ENCODE measurements at places on chromosomes 11 and 22.

GRCh38 chr11:1382429-1382828 lies 7.3 kb upstream of the BRSK2 start:
- DNase-seq = no peak

DNA sequence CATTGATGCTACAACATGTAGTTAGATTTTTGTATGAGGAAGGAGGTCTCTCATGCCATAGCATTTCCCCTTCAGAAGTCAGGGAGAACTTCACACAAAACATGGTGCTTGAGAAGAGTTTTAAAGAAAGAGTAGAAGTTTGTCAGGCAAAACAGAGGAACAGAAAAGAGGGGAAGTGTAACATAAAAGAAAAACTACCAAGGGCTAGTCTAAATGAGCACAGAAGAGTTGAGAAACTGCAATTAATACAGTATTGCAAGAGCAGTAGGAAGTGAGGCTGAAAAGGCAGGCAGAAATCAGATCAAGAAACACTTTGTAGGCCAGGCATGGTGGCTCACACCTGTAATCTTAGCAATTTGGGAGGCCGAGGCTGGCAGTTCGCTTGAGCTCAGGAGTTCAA lies 61.0 kb downstream of the FAM168A start:
- no peak for DNase-seq

DNA sequence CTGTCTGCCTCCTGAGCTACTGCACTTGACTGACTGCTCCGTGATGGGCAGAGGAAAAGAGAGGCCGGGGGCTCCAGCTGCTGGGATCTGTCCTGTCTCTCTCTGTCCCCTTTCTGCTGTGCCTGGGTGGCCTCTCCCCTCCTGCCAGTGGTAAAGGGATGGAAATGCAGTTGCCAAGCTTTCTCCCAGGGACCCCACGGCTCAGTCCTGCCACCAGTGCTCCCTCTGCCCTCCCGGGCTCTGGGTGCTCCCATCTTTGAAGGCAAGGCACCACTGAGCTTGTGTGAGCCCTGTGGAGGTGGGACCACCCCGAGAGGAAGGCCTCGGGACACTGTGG lies 32.0 kb downstream of the NADSYN1 start:
- no peak for DNase-seq

DNA sequence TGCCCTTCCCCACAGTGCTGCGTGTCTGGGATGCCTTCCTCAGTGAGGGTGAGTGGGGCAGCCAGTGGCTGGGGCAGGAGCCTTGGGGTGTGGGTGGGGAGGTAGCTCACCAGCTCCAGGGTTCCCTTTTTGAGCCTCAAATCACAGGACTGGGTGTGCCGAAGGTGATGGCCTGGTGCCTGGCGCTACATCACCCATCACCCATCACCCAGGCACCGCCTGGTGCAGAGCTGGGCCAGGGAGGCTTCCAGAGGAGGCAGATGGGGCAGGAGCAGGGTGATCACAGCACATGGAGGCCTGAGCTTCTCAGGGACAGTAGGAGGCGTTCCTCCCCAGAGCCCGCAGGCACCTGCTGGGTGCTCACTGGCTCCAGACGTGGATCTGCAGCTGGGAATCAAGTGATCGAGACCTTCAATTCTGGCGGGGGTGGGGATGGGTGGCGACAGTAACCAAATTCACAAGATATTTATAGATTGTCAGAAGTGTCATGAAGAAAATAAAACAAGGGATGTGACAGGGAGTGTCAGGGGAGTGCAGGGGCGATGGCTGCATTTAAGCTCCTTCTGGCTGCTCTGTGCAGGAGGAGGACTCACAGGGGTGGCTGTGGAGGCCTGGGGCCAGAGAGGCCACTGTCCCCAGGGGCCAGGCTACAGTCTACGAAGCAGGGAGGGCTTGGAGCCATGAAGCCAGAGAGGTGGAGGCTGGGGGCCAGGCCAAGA lies 3.2 kb downstream of the TBC1D10C start:
- DNase-seq = no peak

- no peak for DNase-seq
Observed at GRCh38 chr11:103659206-103659618, 377.2 kb upstream of the DDI1 start.

- DNase-seq = no peak
Observed at GRCh38 chr11:62438641-62439040, 19.8 kb downstream of the SCGB1A1 start.

GRCh38 chr22:25540908-25541660 lies 23.4 kb upstream of the GRK3 start:
- no peak for DNase-seq

- no peak for DNase-seq
Observed at GRCh38 chr11:108662700-108663099, 2.2 kb upstream of the DDX10 start.

GRCh38 chr11:14906578-14906977 lies 14.5 kb upstream of the CYP2R1 start:
- DNase-seq = no peak

GRCh38 chr22:24716602-24717001 lies 57.9 kb downstream of the PIWIL3 start:
- DNase-seq = no peak

- DNase-seq = no peak
Observed at GRCh38 chr11:68066742-68067141, 27.9 kb downstream of the TCIRG1 start.

- no peak for DNase-seq
Observed at GRCh38 chr22:31848411-31848810, 94.6 kb downstream of the DEPDC5 start.

DNA sequence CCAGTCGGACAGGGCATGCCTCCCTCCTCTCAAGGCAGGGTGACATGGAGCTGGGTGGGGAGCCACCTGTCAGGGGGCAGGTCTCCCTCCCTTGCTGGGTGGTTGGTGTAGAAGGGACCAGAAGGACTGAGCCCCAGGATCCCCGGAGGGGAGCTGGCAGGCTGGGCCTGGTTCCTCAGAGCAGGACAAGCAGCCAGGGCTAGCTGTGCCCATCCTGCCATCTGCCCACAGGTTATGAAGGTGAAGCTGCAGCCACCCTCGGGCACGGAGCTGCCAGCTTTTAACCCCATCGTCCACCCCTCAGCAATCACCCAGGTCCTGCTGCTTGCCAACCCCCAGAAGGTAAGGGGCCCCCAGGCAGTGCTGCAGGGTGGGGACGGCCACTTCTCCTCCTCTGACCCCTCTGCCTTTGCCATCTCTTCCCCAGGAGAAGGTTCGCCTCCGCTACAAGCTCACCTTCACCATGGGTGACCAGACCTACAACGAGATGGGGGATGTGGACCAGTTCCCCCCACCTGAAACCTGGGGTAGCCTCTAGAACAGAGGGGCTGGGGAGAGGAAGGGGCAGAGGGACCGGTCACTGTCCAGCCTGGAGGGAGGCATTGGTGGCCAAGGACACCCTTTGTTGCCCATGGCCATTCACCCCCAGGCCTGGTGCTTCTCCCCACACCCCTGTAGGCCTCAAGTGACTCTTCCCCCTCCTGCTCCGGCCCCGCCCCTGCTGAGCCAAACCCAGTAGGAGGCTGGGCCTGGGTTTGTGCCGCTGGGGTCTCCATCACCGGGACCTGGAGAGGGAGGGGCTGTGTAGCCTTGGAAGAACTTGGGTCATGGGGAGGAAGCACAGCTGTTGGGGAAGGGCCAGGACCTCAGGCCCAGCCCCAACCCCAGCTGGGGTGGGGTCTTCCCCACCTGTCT lies 7.0 kb upstream of the SH3BP1 start:
- DNase-seq = no peak

GRCh38 chr11:111911563-111912401 lies at the start of gene CRYAB:
CRYAB (minus strand) TSS chr11:111911770; CDS start chr11:111911724, 46 bp downstream.
- DNase-seq = peak; percentile 92

GRCh38 chr11:1197431-1197885 lies 25.4 kb upstream of the MUC5B start:
- DNase-seq = no peak

DNA sequence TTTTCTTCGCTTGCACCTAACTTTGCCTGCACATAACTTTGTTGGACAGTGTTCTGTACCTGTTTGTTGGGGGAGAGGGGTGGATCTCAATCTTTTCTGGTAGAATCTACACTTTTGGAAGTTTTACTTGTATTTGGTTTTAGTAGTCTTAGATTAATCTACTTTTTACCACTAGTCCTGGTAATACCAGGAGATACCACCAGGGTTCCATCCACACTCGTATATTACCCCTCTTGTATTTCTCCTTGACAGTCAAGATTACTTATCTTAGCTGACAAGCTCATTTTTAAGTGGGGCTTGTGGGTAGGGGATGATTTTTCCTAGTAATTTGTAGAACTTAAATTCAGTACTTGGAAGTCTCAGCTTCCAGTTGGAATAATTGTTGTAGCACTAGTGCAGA lies 37.3 kb upstream of the TECTA start:
- no peak for DNase-seq

- no peak for DNase-seq
Observed at GRCh38 chr11:123179586-123179985, 15.5 kb downstream of the CLMP start.

DNA sequence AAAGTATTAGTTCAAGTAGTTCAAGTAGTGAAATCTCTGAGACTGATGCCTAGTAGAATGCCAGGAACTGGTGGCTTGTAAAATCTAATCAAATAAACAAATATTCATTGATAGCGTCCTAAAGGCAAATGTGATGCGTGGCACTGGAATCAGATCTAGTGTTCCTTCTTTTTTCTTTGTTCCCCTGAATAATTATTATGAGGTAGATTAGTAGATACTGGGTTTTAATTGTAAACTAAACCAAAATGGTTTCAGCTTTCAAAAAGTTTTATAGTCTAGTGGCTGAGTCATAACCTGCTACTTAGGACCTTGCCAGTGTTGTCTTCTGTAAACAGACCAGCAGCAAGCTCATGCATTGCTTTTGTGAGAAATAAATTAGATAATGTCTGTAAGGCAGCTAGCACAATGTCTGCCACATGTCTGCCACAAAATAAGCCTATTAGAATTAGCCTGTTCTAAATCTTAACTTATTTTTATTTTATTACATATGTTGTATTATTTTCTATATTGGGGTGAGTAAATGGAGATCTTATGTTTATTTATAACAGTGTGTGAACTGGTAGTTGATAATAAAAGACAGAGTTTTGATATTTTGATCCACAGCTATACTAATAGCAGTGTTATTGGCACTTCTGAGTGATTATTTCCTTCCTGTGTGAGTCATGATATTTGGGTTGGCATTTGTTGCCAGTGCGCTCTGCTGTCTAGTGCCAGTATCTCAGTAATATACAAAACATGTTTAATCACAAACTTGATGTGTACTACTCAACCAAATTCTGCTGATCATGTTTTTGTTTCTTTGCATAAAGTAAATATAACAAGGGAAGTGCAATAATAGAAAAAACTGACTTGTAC lies 135.7 kb downstream of the TMEM135 start:
- DNase-seq = no peak

DNA sequence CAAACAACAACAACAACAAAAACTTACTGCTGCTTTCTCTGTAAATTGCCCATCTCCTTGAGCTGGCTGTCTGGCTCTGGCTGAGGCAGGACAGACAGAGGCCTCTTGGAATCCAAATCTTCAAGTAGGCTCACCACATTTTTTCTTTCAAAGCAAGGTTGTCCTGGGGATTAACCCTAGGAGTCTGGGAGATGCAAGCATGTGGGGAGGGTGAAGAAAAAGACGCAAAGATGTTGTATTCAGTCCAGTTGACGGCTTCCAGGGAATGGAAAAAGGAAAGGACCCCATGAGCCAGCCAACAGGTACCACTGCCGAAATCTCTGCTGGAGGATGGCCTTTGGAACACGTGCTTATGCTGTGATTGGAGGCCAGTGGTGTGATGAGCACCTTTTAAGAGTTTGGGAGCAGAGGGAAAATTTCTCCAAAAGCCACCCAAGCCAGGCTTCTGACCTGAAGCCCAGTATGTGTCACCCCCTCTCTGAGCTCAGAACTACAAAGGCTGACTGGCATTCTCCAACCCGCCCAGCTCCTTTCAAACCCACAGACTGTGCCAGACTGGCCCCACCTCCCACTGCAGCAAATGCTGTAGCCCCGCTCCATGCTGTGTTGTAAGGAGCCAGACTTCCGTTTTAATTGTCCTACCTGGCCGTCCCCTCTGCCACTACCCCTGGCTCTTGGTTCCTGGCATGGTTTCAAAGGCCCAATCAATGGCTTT lies 10.8 kb downstream of the BLID start:
- no peak for DNase-seq

GRCh38 chr22:24758164-24758799 lies 16.2 kb downstream of the PIWIL3 start:
- peak; percentile 1 for DNase-seq

DNA sequence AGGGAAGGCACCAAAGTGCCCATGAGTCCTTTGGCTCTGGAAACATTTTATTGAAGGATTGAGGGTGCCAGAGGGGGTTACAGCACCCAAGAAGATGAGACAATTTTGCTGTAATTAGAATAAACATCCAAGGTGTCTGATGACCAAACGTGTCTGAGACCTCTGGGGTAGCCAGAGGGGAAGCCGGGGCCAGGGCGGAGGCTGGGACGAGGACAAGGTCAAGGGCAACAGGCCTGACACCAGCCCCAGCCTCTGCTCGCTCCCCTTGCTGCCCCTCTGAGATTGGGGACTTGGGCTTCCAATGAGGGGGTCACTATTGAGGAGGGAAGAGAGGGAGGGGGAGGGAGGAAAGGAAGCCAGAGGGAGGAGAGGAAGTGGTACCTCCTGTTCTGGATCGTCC lies 25.6 kb downstream of the TMPRSS6 start:
- no peak for DNase-seq

GRCh38 chr22:17952273-17952801 lies 72.0 kb downstream of the MICAL3 start:
- DNase-seq = no peak

Measured in C1 segment of cervical spinal cord (tissue), 14 donors.